MCF 10A (cell line): ENCODE measurements at places on chromosomes 4 and X.
A peak's percentile ranks its signal among the peaks of the same experiment; 100 is the strongest.

DNA sequence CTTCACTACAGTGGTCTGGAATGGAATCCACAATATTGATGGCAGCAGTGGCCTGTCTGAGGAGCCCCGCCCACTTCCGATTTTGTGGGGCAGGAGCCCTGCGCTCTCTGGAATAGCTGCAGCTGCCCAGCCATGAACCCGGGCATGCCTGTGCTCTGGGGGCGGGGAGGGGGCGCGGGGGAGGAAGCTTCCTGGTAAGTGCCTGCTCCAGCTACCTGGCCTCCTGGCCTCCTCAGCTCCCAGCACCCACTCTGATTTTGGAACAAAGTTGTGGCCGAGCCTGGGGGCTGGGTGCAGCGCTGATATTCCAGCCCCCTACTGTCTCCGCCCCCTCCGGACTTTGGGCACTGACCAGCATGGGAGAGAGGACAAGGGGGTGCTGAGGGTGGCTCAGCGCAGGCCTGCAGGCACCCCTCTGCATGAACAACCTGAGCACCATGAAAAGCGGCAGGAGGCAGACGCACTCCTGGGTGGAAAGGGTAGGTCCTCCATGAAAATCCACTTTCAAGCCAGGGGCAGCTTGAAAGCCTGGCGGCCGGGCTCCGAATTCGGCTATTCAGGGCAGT, 972.7 kb upstream of the AGA start:
- no peak for DNase-seq

DNA sequence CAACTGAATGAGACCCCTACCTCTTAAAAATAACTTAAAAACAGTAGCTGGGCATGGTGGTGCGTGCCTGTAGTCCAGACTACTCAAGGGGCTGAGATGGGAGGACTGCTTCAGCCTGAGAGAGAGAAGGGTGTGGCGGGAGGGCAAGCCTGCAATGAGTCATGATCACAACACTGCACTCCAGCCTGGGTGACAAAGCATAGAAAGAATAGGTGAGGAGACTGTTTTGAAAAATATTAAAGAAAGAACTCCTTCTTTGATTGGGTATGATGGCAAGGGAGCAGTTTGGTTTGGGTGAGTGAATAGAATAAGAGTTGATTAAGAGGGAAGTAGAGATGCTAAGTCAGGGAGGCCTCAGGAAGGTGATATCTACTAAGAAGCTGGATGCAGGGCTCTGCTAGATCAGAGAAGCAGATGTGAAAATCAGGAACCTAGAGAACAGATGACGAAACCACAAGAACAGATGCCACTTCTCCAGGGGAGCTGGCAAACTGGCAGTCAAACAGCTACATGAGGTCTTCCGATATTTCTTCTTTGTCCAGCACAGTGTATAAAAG, 318.6 kb downstream of the OPHN1 start:
- peak; percentile 47 for DNase-seq

GRCh38 chr4:26131711-26132110, 189.1 kb upstream of the RBPJ start:
- DNase-seq, result no peak

DNA sequence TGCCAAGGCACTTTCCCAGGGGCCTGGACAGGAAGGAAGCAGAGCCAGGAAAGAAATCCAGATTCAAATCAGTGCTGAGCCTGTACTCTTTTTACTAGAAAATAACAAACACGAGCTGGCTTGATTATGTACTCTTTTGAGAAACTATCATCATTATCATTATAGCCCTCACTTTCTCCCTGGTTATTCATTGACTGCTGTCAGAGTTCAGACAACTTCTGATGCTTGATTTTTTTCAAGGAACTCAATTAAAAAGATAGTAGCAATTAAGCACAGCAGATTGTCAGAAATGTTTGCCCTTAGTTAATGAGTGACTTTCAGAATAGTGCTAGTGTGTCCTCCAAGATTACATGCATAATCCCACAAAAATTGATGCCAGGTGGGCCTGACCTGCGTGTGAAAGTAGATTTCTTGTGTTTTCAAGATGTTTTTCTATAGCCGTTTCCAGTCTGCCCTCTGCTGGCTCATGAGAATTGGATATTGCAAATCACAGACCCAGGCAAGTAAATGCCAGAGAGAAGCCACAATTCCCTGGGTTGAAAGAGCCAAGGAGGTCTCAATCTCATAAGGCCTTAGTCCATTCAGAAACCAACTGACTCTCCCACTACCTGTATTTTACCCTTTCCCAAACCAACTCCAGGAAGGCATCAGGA, 14.3 kb upstream of the PNPLA4 start:
- peak; percentile 9 for DNase-seq

GRCh38 chr4:155693015-155693663, 26.5 kb downstream of the GUCY1A1 start:
- DNase-seq, result no peak

- no peak for DNase-seq
These were observed 5.6 kb downstream of the PF4 start for GRCh38 chr4:73976217-73976616.

GRCh38 chr4:107708225-107708624, 11.8 kb downstream of the PAPSS1 start:
- no peak for DNase-seq

GRCh38 chr4:156536661-156537060, 434.9 kb downstream of the PDGFC start:
- DNase-seq, result peak; percentile 77

DNA sequence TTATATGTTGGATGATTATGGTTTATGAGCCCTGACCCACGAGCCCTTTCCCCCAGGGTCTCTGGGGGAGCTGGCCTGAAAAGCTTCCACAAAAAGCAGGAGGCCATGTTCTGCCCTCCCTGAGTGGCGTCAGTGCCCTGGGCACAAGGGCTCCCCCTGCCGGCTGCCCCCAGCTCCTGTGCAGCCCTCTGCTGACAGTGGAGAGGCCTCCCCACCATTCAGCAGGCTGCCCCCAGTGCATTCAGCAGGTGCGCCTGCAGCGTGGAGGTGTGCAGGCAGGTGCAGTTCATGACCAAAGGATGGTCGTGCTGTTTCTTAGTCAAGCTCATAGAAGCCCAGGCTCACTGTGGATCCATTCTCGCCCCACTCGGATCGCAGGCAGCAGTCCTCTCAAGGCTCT, 12.5 kb upstream of the S100P start:
- DNase-seq, result no peak

- DNase-seq, result peak; percentile 38
These were observed 9.6 kb downstream of the HAUS7 start for GRCh38 chrX:153460826-153461225.

DNA sequence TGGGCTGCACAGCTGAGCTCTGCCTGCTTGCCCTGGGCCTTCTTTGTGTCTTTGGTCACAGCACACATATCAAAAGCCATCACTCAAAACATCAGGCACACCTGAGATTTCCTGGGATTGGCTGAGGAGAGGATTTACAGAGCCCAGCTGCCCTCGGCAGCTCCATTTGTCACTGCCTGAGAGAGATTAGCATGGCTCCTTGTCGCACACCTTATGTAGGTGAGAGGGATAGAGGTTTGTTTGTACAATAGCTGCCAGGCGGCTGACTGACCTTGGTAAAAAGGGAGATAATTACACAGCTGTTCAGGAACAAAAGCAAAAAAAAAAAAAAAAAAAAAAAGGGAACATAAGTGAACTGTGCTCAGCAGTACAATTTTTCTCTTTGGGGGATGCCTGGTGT, 63.2 kb downstream of the MGST2 start:
- no peak for DNase-seq

GRCh38 chrX:43469391-43470054, 186.6 kb upstream of the MAOA start:
- peak; percentile 22 for DNase-seq

- peak; percentile 39 for DNase-seq
These were observed 13.0 kb upstream of the TMEM156 start for GRCh38 chr4:39044956-39045826.

DNA sequence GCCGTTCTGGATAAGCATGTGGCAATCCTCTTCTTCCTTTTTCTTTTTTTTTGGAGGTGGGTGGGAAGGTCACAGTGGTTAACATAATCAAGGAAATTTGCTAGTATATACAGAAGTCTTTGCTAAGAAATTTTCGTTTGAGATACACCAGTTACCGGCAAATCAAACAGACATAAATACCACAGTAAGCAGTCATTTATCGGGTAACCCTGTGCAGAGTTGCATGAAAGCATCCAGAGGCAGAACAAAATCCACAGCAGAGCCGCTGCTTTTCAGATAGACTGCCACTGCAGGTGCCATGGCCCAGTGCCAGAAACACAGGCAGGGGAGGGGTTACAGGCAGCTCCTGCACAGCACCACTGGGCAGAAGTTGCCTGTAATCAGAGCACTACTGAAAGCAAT, 179.1 kb upstream of the MAB21L2 start:
- peak; percentile 8 for DNase-seq

DNA sequence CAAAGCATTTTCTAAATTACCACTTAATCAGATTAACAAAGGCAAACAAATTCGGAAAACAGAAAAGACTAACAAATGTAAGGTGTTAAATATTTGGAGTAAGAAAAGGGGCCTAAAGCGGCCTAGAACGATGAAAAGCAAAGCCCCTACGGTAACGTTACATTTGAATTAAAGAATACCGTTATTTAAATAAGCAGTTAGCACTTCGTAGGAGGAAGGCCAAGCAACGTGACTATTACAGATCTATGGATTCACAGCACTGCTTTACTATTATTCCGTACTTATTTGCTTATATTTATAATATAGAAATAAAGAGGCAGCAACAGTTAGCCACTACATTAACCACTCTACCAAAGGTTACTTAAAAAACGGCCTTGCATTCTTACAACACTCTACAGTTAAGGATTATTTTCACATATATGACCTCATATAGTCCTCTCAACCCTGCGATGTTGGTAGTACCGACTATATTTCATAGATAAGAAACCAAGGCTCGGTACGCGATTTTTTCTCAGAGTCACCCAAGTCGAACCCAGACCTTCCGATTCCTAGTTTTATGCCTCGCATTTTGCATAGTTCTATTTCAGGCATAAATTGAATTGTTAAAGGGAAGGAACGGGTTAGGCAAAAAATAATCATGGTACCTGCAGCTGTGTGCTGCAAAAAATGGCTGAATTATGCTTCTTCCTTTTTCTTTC, 2.9 kb downstream of the KLHL15 start:
- peak; percentile 16 for DNase-seq

- DNase-seq, result peak; percentile 87
These were observed 64.5 kb upstream of the CLDN34 start for GRCh38 chrX:9902656-9903055.

- no peak for DNase-seq
These were observed 508.5 kb downstream of the MID1IP1 start for GRCh38 chrX:39309721-39310152.

DNA sequence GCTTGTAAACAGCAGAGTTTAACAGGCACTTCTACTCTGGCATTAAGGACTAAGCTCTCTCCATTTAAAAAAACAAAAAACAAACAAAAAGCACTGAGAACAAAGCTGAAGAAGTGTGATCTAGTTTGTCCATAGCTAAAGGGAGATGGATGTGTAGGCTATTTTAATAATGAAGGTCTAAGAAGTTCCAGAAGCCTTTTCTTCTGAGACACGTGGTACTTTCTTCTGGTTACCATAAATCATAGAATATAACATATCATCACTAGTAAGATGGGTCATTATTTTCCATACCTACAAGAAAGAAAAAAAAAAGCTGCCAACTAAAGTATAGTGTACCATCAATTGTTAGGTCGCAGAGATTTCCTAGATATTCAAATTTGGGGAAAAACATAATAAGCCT, 722 bp upstream of the NBDY start:
- no peak for DNase-seq

- no peak for DNase-seq
These were observed 67.0 kb downstream of the SLC4A4 start for GRCh38 chr4:71405791-71406190.

GRCh38 chr4:36209941-36210649, 34.2 kb downstream of the ARAP2 start:
- no peak for DNase-seq

DNA sequence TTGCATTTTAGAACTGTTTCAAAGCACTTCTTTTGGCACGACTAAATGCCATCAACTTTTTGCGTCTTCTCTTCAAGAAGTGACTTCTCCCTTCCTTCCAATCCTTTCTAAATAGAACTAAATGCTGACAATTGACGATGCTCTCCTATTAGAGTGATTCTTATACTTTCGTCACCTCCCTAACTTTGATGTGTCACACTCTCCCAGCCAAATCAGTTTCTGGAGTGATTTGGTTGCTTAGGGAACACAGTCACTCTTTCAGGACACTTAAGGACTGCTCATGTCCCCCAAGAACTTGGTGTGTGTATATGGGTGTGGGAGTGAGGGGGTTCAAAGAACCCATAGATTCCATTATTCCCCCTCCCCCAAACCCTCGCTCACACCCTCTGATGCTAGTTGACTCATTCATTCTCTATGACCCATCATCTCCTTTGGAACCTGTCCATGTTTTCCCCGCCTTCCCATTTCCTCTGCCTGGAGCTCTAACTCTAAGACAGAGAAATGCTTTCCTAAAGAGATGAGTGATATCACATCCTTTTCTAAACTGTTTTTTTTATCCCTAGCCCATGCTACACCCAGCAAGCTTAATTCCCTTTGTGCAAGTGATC, 26.8 kb upstream of the AREG start:
- DNase-seq, result peak; percentile 96

- no peak for DNase-seq
These were observed 111.3 kb downstream of the MAGEE1 start for GRCh38 chrX:76538860-76539259.

DNA sequence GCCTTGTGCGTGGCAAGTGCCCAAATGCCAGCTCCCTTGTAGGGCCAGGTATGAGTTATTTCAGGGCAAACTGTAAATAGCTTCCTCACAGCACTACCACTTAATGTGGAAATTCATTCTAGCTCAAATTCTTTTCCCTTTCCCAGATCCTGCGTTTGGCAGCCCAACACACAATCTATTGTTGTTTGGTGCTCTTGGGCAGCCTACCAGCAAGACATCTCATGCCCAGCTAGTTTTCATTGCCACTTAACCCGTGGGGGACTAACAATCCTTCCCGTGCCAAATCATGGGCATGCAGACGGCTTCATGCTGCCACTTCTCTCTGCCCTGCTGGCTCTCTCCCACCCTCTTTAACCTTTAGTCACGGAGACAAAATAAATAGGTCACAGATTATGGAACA, 454.2 kb downstream of the GRIA2 start:
- no peak for DNase-seq

DNA sequence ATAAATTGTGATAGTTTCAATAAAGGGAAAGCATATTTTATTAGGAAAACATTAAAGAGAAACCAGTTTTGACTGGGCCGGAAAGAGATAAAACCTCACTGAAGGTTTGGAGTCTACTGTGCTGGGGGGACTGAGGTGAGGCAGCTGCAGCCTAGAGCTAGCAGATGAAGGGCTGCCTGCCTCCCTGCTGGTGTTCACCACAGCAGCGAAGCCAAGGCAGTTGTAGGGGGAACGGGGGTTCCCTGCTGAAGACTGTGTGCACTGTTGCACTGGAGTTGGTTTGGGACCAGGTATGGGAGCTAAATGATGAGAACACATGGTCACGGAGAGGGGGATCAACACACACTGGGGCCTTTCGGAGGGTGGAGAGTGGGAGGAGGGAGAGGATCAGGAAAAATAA, 546.5 kb upstream of the SMIM31 start:
- no peak for DNase-seq

DNA sequence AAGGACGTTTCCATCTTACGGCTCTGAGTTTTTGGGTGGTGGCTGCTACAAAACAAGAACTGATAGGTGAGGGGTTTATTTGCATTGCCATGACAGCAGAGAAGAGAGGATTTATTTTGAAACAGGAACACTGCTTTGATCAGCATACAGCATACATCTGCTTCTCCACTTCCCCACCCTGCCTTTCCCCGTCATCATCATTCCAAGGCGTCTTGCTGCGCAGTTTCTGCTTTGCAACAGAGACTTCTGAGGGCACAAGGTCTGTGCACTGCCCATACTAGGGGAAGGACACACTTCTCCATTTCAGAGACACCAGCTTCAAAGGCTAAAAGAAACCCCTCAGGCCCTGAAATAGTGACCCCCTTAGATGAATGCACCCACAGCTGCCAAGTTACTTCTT, 19.1 kb downstream of the STARD8 start:
- DNase-seq, result no peak
